ENCODE measurements at places on chromosomes 7 and 10.

GRCh38 chr7:116809636-116810266 lies 52.6 kb upstream of the CAPZA2 start:
- DNase-seq = peak; percentile 55

DNA sequence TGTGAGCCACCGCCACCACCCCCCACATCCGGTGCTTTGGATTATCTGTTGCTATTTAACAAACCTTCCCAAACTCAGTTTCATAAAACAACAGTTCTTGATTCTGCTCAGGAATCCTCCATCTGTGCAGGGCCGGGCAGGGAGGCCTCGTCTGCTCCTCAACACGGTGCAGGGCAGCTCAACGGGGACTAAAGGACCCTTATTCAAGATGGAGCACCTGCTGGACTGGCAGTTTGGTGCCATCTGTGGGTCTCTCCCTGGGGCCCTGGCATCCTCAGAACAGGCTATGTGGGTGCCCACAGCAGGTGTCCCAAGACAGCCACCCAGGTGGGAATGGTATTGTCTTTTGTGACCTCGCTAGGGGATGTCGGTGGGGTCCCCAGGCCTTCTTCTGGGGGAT lies 31.0 kb upstream of the ELFN1 start:
- DNase-seq = no peak

DNA sequence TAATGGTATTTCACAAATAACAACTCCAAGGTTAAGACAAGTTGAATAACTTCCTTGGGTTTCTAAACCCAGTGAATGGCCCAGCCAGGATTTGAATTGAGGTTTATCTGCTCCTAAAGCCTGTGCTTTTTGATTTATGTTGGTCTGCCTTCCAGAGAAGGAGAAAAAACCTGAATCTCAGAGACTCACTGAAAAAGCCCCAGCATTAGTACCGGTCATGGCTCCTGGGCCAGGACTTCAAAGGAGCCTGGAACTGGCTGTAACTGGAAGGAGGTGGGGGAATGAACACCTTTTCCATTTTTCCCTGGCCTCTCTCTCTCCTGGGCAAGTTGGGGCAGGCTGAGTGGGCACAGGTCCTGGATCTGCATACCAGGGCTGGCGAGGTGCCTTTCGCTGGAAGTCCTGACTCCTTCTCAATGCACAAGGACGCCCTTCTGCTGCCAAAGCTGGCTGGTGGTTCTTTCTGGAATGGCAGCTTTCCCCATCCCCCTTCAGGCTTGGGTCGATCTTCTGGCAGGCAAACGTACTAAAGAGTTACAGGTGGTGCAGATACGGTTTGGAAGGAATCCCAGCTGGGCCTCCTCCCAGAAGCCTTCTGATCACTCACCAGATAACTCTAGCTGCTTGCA lies 268.2 kb downstream of the PTEN start:
- DNase-seq = no peak

DNA sequence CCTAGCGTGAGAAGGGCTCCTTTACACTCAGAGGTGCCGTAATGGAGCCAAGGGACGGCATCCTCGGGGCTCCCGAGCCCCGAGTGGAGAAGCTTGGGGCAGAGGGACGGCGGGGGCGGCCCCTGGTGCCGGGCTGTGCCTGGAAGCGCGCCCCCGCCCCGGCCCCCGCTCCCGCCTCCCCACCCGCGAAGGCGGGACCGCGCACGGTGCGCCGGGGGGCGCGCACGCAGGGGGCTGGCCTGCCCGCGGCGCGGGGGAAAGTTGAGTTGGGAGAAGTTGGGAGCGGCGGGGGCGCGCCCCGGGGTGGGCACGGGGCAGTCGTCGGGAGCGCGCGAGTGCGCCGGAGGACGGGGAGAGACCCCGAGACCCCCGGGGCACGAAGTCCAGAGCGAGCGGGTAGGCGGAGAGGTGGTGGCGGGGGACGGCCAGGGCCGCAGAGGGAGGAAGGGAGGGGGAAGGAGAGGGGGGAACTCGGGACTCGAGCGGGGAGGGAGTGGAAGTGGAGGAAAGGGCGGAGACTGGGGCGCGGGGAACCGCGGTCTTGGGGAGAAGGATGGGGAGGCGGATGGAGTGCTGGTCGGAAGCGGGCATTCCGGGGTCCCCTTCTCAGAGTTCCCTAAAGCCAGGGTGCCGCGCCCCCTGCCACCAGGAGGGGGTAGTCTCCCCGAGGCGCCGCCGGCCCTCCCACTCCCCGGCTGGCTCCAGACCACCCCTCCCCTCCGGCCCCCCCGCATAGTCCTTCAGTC lies at the start of gene SLC4A2:
TSS of gene SLC4A2 (plus strand) at position 223 of the 746 bp plus-strand sequence. CDS start 2,399 bp downstream, outside the sequence.
- DNase-seq = peak; percentile 67

- DNase-seq = peak; percentile 91
Observed at GRCh38 chr10:100878291-100878910, 34.4 kb upstream of the SLF2 start.

DNA sequence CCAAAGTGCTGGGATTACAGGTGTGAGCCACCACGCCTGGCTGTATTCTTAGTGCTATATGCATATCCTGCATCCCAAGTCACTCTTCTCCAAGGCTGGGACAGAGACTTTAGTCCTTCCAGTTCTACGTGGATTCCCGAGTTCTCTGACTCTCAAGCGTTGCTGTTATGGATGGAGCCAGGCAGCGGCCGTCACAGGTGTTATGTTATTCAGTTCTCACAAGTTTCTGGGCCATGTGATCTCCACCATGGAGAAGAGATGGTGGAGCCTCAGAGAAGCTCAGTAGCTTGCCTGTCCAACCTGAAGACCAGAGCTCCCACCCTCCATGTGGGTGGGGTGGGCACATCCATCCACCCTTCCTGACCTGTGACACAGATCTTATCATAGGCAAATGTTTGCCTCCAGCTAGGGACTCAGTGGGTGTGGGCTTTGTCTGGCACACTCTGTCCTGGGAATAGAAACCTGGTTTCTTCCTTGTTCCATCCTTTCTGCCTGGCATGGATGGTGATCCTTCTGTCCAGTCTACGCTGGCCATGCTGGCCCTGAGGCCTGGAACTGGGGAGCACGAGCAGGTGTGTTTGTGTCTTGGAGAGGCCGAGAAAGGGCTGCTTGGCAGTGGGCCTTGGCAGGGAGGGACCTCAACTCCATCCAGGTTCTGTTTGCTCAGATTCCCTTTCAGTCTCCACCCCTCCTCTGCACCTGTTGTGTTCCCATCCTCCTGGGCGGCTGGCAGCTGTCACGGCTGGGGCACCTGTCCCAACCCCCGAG lies 55.3 kb downstream of the NEURL1 start:
- DNase-seq = no peak

DNA sequence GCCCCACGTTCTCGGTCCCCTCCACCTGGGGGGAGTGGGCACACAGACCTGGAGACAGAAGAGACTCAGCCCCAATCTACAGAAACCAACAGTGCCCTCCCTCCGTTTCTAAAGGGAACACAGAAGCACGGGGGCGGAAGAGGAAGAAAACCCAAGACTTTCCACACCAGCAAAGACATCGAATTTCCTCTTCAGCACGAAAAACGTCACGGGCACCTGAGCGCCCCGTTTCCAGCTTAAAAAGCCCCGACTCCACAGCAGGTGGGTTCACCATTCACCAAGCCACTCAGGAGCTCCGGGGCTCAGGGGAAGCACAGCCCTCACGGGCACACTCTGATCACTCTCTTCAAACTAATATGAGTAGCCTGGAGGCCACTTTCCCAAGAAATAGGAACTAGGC lies 19.6 kb downstream of the NUDT1 start:
- no peak for DNase-seq

- no peak for DNase-seq
Observed at GRCh38 chr7:77338260-77338659, 77.9 kb downstream of the GSAP start.

- no peak for DNase-seq
Observed at GRCh38 chr7:40223451-40224127, 88.8 kb downstream of the SUGCT start.

DNA sequence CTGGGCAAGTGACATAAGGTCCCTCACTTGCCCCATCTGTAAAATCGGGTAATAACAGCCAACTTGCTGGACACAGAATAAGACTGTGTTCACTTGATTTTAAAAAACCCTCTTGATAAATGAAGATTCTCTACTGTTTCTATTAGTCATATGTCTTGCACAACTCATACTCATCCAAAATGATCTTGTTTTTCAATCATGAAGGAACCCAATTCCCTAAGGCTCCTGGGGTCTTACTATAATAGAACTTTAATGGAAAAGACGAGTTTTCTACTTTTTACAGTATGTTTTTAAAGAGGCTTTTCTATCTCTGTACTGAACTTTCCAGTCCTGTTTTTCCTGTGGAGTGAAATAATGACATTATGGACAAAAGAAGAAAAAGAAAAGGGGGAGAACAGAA lies 103.8 kb downstream of the ARID5B start:
- DNase-seq = no peak

DNA sequence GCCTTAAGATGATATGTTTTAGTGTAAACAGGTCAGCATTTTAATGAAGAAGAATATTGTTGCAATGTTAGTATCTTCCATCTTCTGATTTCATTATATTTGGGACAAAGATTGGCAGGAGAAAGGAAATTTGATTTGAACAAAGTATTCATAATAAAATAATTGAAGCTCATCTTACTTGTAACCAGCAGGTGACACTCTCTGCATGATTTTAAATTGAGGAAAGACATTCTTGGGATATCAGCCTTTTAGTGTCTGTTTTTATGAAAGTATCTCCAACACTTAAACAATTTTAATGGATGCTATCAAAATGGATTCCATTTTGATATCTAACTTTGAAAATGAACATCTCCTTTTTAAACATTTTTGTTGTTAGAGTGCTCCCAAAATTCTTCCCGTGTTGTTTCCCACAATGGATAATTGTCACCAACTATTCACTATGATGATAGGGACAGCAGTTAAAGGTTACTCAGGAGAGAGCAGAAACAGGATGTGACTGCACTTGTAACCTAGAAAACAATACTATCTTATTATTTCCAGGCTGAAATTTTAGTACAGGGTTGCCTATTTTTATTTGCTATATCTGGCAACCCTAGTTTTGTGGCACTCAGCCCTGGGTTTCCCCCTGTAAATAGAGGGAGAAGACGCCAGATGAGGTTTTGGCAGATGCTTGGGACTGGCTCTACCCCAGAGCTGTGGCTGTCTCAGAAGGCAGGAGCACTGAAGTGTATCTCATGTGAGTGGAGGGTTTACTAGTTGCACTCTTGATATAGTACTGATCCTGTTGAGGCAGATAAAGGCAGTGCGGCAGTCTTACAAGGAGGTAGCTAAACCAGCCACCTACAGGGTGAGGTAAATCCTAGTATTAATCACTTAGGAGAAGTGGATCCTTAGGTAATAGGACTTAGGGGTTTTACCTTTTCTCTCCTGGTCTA lies 31.0 kb upstream of the ABCB4 start:
- DNase-seq = peak; percentile 15

DNA sequence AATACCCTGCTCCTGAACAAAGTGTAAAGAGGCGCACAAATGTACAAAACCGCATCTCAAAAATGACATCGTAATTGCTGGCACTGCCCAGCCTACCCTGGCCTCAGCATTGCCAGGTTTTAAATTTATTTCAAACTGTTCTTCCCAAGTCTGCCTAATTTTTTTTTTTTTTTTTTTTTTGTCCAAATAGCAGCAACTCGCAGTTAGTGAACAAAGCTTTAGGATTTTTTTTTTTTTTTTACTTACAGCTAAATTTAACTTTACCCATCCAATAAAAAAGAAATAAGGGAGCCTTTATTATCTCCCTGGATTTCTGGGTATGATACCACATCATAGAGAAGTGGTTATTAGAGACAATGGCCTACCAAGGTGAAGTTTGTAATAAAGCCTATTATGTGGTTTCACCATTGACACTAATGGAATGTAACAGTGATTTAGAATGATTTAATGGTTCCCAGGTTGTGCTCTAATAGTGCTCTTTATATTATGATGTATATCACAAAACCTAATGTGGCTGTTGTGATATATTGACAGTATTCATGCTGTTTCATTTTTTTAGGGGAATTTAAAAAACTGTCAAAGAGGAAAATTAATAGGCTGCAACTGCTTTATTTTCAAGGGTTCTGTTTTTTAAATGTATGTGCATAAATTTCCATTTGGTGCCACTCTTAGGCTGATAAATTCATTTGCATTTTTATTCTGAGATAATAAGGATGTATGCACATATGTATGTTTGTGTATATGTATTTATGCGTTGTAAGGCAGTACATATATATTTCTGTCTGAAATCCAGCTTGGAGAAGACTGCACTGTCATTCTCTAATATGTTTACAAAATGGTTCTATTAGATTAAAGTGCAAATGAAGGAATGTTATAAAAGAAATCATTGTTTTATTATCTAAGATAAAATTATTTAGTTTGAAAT lies 309.0 kb downstream of the TFEC start:
- no peak for DNase-seq

GRCh38 chr10:3122034-3122433 lies 50.5 kb downstream of the PITRM1 start:
- no peak for DNase-seq

DNA sequence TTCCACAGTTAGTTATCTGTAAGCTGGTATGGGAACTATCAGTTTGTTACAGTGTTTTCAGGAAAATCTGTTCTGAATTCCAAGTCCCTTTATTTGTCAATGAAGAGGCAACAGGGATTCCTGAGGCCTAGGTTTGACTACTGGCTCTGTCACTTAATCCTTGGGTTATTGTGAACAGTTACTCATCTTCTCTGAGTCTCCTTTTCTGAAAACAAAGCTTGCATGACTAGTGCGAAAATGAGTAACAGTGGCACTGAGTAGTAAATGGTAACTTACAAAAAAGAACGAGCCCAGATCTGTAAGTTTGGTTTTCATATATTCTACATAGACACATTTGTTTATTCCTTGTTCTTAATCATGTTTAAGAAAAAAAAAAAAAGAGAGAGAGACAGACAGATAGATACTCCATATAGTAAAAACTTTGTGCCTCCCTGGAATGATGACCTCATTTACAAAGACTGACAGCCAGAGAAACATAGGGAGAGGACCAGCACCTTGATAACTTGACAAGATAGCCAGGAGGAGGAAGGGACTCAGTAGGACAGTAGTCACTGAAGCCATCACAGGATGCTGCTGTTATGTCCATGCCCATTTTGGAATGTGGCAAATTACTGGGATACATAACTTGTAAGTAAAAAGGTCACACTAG lies 1.9 kb downstream of the MRPS33 start:
- no peak for DNase-seq

DNA sequence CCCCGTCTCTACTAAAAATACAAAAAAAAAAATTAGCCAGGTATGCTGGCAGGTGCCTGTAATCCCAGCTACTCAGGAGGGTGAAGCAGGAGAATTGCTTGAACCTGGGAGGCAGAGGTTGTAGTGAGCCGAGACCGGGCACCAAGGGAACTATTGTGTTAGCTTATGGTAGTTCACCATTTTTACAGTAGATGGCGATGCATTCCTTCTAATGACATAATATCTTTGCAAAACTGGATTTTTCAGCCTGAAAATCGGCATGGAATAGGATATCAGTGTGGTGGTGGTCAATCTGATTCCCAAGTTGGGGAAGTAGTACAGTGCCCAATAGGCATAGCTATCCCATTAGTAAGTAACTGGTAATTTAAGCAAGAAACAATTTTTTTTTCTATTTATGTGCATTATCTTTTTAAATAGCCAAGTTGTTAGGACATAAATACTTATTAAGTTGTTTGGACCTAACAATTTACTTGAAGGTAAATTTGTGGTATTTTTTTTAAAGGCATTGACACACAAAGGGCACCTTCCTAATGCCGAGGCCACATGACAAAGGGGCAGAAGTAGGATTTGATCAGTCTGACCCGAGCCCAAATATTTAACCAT lies 17.6 kb upstream of the IMPDH1 start:
- DNase-seq = peak; percentile 64

GRCh38 chr10:113359655-113360054 lies 193.2 kb upstream of the HABP2 start:
- no peak for DNase-seq

- DNase-seq = no peak
Observed at GRCh38 chr10:68625316-68625921, 65.3 kb downstream of the TET1 start.

- no peak for DNase-seq
Observed at GRCh38 chr10:35262436-35262835, 73.9 kb upstream of the CCNY start.

GRCh38 chr10:73772281-73773151 lies 9.3 kb upstream of the CHCHD1 start:
- DNase-seq = peak; percentile 95

Measured in retina (tissue), 1 donor.